ENCODE measurements at places on chromosomes 3 and 15.
A peak's percentile ranks its signal among the peaks of the same experiment; 100 is the strongest.

DNA sequence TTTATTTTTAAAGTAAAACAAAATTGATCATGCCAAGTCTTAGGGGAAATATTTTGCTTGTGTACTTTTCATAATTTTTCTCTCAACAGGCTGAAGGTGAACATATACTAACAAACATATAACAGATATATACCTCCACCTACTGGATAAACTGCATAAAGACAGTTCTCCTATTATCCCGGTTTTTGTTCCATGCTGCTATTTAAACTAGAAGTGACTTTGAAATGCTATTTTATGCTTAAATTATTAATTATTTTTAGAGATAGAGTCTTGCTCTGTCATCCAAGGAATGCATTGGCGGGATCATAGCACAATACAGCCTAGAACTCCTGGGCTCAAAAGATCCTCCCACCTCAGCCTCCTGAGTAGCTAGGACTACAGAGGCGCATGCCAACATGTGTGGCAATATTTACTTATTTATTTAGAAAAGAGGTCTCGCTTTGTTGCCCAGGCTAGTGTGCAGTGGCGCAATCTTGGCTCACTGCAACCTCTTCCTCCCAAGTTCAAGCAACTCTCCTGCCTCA, 49.8 kb downstream of the ST3GAL6 start:
- no peak for DNase-seq

DNA sequence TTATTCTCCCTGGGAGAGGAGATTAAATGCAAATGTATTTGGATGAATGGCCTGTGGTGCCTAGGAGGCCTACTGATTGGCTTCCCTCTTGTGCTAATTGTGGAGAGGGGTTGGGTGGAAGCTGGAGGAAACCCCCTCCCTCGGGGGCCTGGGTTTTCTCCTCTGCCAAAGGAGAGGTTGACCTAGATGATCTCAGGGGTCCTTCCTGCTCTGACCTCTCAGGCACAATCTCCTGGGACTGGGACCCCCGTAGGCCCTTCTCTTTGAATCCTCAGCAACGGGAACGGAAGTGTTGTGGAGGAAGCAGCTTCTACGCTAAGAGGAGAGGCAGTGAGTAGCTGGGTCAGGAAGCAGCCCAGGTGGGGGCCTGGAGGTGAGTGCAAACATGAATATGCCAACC, 40.5 kb upstream of the MAGEF1 start:
- DNase-seq, result no peak

GRCh38 chr15:98866511-98866910, 141.1 kb downstream of the PGPEP1L start:
- DNase-seq, result no peak

DNA sequence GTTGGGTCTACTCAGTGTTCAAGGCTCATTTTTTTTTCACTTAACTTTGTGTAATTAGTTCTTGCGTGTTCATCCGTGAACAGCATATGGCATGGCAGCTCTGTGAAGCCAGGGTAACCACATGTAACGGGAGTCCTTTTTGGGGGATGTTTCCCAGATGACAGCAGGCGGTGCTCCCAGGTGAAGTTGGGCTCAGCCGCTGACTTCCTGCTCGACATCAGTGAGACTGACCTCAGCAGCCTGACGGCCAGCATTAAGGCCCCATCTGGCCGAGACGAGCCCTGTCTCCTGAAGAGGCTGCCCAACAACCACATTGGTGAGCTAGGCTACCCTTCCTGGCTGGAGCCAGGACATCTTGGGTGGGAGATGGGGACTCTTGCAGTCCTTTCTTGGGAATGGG, 62.7 kb downstream of the DNASE1L3 start:
- DNase-seq, result no peak

DNA sequence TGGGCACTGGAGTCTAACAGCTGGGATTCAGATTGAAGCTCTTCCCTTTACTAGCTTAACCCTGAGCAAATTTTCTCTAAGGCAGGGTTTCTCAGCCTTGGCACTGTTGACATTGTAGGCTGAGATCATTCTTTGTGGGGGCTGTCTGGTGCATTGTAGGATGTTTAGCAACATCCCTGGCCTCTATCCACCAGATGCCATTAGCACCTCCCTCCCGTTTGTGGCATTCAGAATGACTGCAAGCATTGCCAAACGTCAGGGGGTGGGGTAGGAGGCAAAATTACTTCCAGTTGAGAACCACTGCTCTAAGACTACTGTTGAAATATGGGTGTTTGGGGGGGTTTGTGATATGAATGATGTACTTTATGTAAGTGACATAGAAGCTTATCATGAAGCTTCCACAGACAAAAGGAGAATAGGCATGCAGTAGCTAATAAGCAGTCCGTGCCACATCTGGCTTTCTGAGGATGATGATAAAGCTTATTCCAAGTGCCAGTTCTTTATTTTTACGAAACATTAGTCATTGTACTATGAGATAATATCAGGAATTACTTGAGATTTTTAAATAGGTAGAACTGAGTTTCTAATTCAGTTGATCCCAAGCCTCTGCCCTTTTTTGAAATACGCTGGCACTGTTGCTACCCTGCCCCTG, 39.3 kb downstream of the NKIRAS1 start:
- no peak for DNase-seq

DNA sequence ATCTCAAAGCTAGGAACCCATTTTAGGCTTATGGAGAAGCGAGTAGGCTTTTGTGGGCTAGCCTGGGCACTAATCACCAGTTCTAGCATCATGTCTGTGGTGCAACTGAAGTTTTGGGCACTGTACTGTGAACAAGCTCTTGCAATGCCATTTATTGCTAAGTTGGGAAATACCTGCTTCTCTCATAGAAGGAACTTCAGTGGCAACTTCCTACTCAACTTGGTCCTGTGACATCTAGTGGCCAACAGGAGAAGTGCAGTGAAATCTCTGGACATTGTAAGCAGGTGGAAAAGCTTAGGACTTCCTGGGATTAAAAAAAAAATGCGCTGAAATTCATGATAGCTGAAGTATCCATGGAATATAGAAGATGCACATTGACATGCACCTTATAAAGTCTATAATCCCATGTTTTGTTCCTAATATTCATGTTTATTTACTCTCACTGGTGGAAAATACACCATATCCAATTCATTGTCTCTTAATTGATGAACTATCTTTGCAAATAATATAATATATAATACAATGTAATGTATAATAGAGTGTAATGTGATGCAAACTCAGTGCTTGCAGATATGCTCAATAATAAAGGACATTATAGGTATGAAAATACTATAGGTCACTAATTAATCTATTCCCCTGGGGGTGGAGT, 6.5 kb upstream of the ALDH1A3 start:
- peak; percentile 16 for DNase-seq

- no peak for DNase-seq
Observed at GRCh38 chr3:81242871-81243270, 518.6 kb downstream of the GBE1 start.

GRCh38 chr3:106161246-106161645, 292.4 kb upstream of the CBLB start:
- no peak for DNase-seq

DNA sequence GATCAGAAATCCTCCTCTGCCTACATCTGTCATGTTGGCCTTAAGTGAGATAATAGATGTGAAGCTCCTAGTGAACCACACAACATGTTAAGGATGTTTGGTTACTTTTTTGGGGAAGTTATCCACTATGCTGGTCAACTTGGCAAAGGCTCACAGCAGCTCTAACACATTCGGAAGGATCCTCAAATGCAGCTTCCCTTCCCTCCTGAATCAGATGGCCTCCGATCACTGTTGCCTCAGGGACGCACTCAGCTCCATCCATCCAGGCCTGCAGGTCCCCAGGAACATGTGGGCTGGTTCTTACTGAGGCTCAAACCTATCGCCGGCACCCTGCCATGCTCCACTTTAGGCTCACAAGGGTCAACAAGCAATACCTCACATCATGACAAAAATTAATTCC, 67.9 kb downstream of the CORO2B start:
- DNase-seq, result no peak

- no peak for DNase-seq
Observed at GRCh38 chr15:89777073-89777751, 1.1 kb downstream of the MESP2 start.

DNA sequence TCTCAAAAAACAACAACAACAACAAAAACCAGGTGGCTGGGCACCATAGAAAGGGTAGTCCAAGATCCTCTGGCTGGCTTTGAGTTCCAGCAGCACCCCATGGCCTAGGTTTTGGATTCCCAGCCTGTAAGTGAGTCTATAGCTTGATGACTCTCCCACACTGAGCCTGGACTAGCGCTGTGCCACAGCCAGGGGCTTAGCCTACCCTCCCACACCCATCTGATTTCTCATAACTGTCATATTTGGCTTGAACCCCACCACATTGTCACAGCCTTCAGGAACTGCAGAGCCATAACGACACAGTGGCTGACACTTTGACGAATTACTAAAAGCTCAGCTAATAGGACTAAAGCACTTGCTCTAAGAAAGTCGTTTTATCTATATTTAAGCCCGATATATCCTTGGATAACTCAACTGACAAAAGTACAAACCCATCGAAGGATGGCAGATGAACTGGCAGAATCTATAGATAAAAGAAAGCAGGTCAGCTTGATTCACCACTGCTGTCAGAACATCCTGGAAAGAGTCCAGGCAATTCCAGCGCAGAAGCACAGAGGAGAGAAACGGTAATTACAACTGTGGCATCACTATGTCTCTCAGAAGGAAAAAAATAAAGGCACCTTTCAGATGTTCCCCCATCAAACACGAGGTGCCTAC, 62.1 kb downstream of the HOMER2 start:
- DNase-seq, result no peak

GRCh38 chr15:94185547-94186236, 45.7 kb upstream of the MCTP2 start:
- DNase-seq, result no peak

DNA sequence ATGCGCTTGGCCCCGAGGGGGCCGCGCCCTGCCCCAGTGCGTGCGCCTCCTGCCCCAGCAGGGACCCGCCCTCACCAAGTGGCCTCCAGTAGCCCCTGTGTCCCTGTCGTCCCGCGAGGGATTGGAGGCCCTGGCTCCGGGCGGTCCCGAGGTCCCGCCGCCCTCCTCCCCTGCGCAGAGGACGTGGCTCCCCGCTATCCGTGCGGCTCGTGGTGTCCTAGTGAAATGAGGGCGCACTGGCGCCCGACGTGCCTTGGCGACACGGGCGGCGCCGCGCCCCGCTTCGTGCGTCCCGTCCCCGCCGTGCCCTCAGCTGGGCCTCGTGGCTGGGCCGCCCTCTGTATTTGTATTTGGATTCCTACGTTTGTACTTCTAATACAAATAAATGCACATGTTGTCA, 557.5 kb downstream of the OCA2 start:
- no peak for DNase-seq

- DNase-seq, result no peak
Observed at GRCh38 chr3:187770224-187770623, 25.0 kb upstream of the BCL6 start.

GRCh38 chr3:134822090-134822489, 27.0 kb downstream of the EPHB1 start:
- no peak for DNase-seq

- DNase-seq, result peak; percentile 42
Observed at GRCh38 chr3:71583566-71584393, at the start of gene FOXP1. Gene FOXP1, minus strand, starts transcription at chr3:71583728. Its CDS starts 385,347 bp downstream, at chr3:71198381.

- no peak for DNase-seq
Observed at GRCh38 chr15:86526938-86527690, 447.4 kb downstream of the AGBL1 start.

GRCh38 chr3:148903941-148904340, 38.8 kb downstream of the CPA3 start:
- no peak for DNase-seq

- DNase-seq, result no peak
Observed at GRCh38 chr3:52088445-52089367, 32.3 kb upstream of the DUSP7 start.

DNA sequence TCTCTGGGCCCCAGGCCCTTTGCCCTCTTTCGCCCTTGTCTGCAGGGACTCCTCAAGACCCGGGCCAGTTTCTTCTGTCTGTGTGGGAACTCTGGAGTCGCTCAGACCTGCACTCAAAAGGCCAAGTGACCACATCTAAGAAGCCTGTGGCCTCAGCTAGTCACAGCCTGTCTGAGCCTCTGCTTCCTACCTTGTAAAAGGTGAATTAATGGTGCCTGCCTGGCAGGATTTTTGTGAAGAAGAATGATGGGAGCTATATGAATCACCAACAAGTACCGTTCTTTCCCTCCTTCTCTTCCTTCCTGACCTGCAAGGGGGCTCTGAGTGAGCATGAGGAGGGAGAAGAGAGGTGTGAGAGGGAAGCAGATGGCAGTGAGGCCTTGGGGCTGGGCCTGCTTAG, 7.5 kb downstream of the PLIN1 start:
- DNase-seq, result no peak

DNA sequence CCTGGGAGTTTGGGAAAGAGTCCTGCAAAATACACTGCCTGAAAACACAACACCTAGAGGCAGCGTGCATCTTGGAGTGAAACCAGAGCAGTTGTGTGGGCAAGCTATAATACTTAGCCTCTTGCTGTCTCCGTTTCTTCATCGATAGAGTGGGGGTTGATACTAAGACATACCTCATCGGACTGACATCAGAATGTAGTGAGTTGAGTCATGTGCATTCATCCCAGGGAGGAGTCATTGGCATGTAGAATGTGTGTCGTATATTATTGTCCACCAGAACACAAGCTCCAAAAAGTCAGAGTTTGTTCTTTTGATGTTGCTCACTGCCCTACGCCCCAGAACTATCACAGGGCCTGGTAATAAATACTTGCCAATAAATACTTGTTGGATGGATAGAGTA, 4.3 kb downstream of the SNTN start:
- no peak for DNase-seq

- DNase-seq, result no peak
Observed at GRCh38 chr3:65596571-65597225, 442.0 kb downstream of the MAGI1 start.

- no peak for DNase-seq
Observed at GRCh38 chr15:38688761-38689160, 124.1 kb upstream of the RASGRP1 start.

DNA sequence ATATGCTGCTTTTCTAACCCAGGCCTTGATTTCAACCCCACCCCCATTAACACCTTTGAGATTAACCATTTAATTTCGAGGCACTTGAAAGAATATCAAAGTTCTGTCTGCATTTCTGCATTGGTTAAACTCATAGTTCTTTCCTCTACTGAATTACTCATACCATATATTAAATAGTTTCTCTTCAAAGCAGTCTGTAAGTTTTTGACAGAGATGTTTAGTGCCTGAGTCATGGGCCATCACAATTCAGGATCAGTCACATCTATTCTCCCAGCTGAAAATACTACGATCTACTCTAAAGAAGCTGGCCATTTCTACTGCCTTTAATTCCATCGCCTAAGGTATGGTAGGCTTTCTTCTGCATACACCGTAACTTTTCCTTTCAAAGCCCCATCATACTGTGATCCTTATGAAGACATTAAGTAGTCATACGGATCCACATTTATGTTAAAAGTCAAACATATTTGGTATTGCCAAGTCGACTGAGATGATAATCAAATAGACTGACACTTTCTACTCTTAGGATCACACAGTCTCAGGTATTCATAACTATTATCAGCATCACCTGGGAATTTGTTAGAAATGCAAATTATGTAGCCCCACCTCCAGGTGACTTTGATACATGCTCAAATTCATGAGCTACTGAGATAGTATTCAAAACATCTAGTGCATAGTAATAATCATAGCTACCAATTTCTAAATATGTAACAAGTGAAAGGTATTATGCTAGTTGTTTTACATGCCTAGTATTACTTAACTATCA, 489.4 kb upstream of the IL12A start:
- DNase-seq, result no peak
